ENCODE measurements at places on chromosomes 4 and X. TPM values are rescaled to one million over a fixed set of nuclear protein-coding genes. Genes with fewer than 3 reads are reported as not detected.
A peak's percentile ranks its signal among the peaks of the same experiment; 100 is the strongest.

The ASB12 gene
- not detected for total RNA-seq

The RPS6KA6 gene
- 3.5 TPM for total RNA-seq

GRCh38 chr4:56788081-56788480 lies 33.4 kb downstream of the SPINK2 start:
- no peak for DNase-seq
- H3K27me3 ChIP-seq, result no peaks in the 10 kb centered on the region
- H3K4me3 ChIP-seq, result no peak overlapping the region
- H3K4me1 ChIP-seq, result no peaks in the 10 kb centered on the region

GRCh38 chr4:87399148-87399547 lies 8.2 kb upstream of the HSD17B11 start:
- no peaks in the 10 kb centered on the region for H3K4me1 ChIP-seq
- no peaks in the 10 kb centered on the region for H3K36me3 ChIP-seq
- H3K27ac ChIP-seq, result no peak overlapping the region

GRCh38 chr4:147288512-147288911 lies 192.4 kb upstream of the EDNRA start:
- no peaks in the 10 kb centered on the region for H3K27me3 ChIP-seq
- H3K4me1 ChIP-seq, result no peaks in the 10 kb centered on the region
- no peak for DNase-seq
- H3K36me3 ChIP-seq, result no peaks in the 10 kb centered on the region

GRCh38 chrX:86370927-86371326 lies 222.7 kb downstream of the DACH2 start:
- no peaks in the 10 kb centered on the region for H3K4me1 ChIP-seq
- no peak for DNase-seq
- H3K27ac ChIP-seq, result no peak overlapping the region
- H3K4me3 ChIP-seq, result no peak overlapping the region

- H3K4me1 ChIP-seq, result no peaks in the 10 kb centered on the region
- no peaks in the 10 kb centered on the region for H3K27me3 ChIP-seq
- H3K27ac ChIP-seq, result no peak overlapping the region
These were observed 315.6 kb downstream of the GPAT3 start for GRCh38 chr4:83851261-83852084.

GRCh38 chr4:179750374-179750773 lies 2308.1 kb upstream of the AGA start:
- no peaks in the 10 kb centered on the region for H3K27me3 ChIP-seq
- H3K4me3 ChIP-seq, result no peak overlapping the region
- no peaks in the 10 kb centered on the region for H3K36me3 ChIP-seq
- no peak overlapping the region for H3K27ac ChIP-seq
- DNase-seq, result no peak
- H3K4me1 ChIP-seq, result no peaks in the 10 kb centered on the region

DNA sequence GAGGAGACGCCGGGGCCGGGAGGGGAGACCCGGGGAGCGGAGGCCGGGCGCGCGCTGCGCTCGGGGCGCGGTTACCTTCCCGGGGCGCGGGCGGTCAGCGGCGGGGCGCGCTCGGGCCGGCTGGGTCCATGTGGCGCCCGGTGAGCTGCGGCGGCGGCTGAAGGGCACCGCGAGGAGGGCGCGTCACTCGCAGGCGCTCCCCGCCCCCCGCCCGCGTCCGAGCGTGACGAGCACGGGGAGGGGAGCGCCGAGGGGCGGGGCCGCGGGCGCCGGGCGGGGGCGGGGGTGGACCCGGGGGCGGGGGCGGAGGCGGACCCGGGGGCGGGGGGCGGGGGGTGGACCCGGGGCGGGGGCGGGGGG lies at the start of gene CPLX1:
TSS of gene CPLX1 (minus strand) at position 159 of the 360 bp plus-strand sequence. CDS start 1,607 bp downstream, outside the sequence.
- no peaks in the 10 kb centered on the region for H3K27me3 ChIP-seq
- H3K4me1 ChIP-seq, result peaks cover 4% of the 10 kb centered on the region
- H3K27ac ChIP-seq, result no peak within 1 kb of the TSS
- no peaks in the 10 kb centered on the region for H3K36me3 ChIP-seq
- peak within 1 kb of the TSS; percentile 41 for H3K4me3 ChIP-seq

DNA sequence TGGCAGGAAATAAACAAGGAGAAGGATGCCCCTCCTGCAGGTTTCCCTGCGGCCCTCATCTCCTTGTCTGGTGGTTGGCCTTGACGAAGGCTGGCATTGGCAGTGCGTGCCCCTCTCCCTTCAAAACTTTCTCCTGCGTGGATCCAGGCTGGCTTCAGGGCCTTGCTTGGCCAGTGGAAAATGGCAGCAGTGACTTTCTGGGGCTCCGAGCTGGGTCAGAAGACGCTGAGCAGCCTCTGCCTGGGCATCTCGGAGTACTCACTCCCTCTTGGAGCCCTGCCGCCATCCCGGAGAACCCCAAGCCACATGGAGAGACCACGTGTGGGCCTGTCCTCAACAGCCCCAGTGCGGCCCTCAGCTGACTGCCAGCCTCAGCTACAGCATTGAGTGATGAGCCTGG lies 39.5 kb downstream of the ADRA2C start:
- no peaks in the 10 kb centered on the region for H3K4me1 ChIP-seq
- no peaks in the 10 kb centered on the region for H3K27me3 ChIP-seq
- H3K36me3 ChIP-seq, result no peaks in the 10 kb centered on the region
- no peak overlapping the region for H3K27ac ChIP-seq
- H3K4me3 ChIP-seq, result no peak overlapping the region

DNA sequence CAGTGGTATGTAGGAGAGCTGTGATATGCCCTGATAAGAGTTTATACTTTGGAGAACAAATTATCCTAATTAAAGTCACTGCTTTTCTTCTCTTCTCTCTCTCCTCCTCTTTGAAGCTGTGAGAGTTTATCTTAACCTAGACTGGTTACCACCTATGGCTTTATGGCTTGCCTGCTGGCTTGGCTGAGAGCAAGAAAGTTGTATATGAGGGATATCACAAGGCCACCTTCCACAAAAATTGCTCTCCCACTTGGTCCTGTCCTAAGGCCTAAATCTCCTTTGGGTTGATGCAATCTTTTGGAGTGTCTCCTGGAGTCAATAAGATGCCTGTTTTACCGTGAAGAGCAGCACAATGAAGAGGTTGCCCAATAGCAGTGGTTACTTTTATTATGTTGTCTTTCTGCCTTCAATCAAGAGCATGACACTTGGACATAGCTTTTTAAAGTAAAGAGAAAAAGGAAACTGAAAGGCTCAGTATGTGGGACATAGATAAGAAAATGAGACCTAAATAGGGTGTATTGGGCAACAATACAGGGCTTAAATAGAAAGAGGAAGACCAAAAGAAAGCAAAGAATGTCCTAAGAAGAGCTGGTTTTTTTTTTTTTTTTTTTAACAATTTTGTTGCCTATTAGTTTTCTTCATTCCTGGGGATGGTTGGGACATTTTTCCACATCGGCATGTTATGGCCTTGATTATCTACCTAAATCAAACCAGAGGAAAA lies 9.2 kb downstream of the GUCY1A1 start:
- no peaks in the 10 kb centered on the region for H3K4me1 ChIP-seq
- H3K27me3 ChIP-seq, result no peaks in the 10 kb centered on the region
- DNase-seq, result no peak
- no peaks in the 10 kb centered on the region for H3K36me3 ChIP-seq
- no peak overlapping the region for H3K4me3 ChIP-seq
- H3K27ac ChIP-seq, result no peak overlapping the region

DNA sequence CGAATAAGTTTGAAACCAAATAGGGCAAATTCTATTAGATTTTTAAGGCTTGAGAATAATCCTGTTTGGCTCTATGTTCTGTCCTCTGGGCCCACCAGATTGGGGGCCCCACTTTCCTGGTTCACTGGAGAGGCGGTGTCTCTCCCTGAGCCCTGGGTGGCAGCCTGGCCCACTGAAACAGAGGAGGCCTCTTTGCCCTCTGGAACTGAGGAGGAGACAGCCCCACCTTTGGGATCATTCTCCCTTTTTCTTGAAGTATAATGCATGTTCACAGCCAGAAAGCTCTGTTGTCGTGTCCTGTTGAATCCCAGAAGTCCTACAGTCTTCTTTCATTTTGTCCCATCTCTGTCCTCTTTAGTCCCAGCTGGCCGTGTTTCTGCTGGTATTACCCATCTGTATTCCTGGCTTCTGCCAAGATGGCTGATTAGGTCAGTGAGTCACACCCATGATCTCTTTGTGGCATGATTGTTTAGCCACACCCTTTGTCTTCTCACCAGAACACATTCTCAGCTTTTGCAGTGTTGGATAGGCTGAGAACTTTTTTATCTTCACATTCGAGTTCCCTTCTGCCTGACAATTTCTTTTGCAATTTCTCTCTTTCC lies 8.1 kb upstream of the TBC1D25 start:
- no peak for DNase-seq
- no peaks in the 10 kb centered on the region for H3K4me1 ChIP-seq
- no peak overlapping the region for H3K4me3 ChIP-seq
- H3K27me3 ChIP-seq, result no peaks in the 10 kb centered on the region

- H3K27me3 ChIP-seq, result no peaks in the 10 kb centered on the region
- no peak overlapping the region for H3K4me3 ChIP-seq
- DNase-seq, result no peak
- H3K4me1 ChIP-seq, result peaks cover 2% of the 10 kb centered on the region
These were observed 14.6 kb upstream of the MSANTD1 start for GRCh38 chr4:3234171-3235029.

GRCh38 chrX:74232859-74233258 lies 71.1 kb upstream of the ZCCHC13 start:
- no peak overlapping the region for H3K27ac ChIP-seq

DNA sequence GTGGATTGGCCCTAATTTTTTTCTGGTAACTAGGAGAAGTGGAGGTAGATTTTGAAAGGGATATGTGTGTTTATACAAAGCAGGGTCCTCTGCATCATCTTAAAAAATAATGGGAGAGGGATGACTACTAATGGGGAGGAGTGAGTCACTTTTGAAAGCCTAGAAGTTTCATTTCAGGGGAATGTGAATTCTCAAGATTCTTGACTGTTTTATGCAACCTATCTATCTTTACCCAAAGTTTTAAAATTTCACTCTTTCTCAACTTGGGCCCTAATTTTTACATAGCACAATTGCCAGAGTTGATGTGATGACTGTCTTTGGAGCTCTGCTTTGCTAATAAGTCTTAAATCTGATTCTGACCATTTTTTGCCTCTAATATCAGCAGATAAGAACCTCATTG lies 445.2 kb downstream of the GRXCR1 start:
- H3K4me3 ChIP-seq, result no peak overlapping the region
- no peak for DNase-seq
- H3K27me3 ChIP-seq, result no peaks in the 10 kb centered on the region
- no peak overlapping the region for H3K27ac ChIP-seq

- no peaks in the 10 kb centered on the region for H3K4me1 ChIP-seq
- no peaks in the 10 kb centered on the region for H3K36me3 ChIP-seq
- no peak for DNase-seq
- H3K4me3 ChIP-seq, result no peak overlapping the region
These were observed 86.3 kb upstream of the RAPGEF2 start for GRCh38 chr4:159016593-159017024.
